CD4-positive, alpha-beta memory T cell (primary cell): ENCODE measurements at places on chromosomes 11 and 22.

DNA sequence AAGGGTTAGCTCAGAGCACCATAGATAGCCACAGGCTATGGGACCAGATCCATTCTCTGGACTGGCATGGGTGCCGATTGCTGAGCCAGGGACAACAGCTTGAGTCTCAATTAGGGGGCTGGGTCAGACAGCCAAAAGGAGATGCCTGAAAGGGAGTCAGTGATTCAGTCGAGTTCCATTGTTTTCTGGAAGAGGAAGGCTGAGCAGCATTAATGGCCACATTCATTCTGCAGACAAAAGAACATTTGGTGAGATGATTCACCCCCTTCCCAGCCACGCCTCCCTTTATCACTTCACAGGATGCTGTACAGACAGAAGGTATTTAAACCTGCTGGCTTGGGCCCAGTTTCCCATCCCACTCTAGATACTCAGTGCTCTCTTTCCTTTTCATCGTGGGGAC, 131.9 kb downstream of the ADAMTS15 start:
- no peak overlapping the region for H3K27ac ChIP-seq
- H3K27me3 ChIP-seq, result no peaks in the 10 kb centered on the region
- no peaks in the 10 kb centered on the region for H3K4me1 ChIP-seq
- no peaks in the 10 kb centered on the region for H3K36me3 ChIP-seq
- DNase-seq, result no peak
- no peak overlapping the region for H3K4me3 ChIP-seq

GRCh38 chr22:37986371-37986770, 2.0 kb upstream of the SOX10 start:
- DNase-seq, result no peak
- no peaks in the 10 kb centered on the region for H3K36me3 ChIP-seq
- H3K27me3 ChIP-seq, result no peaks in the 10 kb centered on the region
- H3K4me1 ChIP-seq, result no peaks in the 10 kb centered on the region

DNA sequence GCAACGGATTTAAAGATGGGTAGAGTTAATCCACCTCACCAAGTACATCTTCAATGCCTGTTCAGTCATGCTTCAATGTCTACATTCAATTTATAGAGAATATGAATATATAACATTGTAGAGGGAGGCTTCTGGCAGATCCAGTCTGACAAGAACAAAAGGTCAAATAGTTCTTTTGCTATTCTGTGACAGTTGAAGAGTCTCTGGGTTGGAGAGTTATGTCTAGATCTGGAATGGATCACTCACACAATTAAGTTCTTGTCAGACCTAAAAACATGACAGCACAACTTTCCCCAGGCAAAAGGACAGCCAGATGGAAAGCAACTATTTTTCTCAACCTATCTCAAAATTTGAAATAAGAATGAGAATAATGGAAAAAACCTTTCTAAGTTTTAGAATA, 15.3 kb upstream of the GAB2 start:
- H3K4me3 ChIP-seq, result no peak overlapping the region
- H3K4me1 ChIP-seq, result no peaks in the 10 kb centered on the region
- no peaks in the 10 kb centered on the region for H3K27me3 ChIP-seq
- no peaks in the 10 kb centered on the region for H3K36me3 ChIP-seq

DNA sequence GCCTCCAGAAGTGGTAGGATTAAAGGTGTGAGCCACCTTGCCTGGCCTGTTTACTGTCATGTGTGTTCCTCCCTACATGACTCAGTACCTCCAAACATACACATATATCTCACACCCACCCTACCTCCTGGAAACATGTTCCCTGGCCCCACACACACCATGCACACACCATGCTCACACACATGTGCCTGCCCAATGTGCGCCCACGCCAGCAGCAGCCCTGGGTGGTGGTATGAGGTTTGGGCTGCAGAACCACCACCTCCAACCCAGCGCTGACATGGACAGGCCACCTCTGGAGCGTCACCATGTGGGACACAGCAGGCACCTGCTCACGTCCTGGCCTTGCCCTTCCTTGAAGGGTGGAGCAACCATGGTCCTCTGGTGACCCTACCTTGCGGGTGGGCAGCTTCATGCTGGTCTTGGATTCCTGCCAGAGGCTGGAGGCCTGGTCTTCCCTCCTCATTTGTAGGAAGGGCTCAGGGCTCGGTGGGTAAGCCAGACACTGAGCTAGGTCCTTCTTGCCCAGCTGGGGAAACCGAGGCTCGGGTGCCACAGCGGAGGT, 37.9 kb downstream of the KIAA1671 start:
- H3K27me3 ChIP-seq, result peaks cover 5% of the 10 kb centered on the region
- H3K27ac ChIP-seq, result no peak overlapping the region
- no peak overlapping the region for H3K4me3 ChIP-seq
- H3K36me3 ChIP-seq, result no peaks in the 10 kb centered on the region

DNA sequence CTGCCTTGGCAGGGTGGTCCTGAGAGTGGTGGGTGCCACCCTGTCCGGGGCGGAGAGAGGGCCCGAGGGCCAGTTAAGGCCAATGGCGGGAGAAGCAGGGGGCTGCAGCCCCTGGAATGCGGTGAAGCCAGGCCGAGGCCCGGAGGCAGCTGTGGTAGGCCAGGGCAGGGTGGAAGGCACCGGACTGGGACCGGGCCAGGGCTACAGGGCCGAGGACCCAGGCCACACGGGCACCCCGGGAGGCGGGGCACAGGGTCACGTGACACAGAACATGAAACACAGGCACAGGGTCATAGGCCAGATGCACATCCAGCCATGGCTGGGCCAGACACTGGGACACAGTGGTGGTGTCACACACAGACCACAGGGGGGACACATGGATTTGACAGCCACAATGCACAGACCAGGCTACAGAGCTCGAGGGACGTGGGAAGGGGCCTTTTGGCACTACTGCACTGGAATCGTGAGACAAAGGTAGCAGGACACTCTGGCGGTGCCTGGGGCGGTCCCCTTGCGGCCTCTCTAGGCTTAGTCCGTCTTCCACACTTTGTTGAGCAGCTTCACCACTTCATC, 2.8 kb downstream of the SLC25A1 start:
- no peak for DNase-seq
- no peak overlapping the region for H3K4me3 ChIP-seq
- H3K4me1 ChIP-seq, result peaks cover 35% of the 10 kb centered on the region
- no peaks in the 10 kb centered on the region for H3K36me3 ChIP-seq
- no peaks in the 10 kb centered on the region for H3K27me3 ChIP-seq

GRCh38 chr11:28834877-28835276, 726.7 kb downstream of the METTL15 start:
- no peaks in the 10 kb centered on the region for H3K4me1 ChIP-seq
- no peak for DNase-seq
- no peak overlapping the region for H3K27ac ChIP-seq
- H3K27me3 ChIP-seq, result no peaks in the 10 kb centered on the region
- H3K36me3 ChIP-seq, result no peaks in the 10 kb centered on the region

DNA sequence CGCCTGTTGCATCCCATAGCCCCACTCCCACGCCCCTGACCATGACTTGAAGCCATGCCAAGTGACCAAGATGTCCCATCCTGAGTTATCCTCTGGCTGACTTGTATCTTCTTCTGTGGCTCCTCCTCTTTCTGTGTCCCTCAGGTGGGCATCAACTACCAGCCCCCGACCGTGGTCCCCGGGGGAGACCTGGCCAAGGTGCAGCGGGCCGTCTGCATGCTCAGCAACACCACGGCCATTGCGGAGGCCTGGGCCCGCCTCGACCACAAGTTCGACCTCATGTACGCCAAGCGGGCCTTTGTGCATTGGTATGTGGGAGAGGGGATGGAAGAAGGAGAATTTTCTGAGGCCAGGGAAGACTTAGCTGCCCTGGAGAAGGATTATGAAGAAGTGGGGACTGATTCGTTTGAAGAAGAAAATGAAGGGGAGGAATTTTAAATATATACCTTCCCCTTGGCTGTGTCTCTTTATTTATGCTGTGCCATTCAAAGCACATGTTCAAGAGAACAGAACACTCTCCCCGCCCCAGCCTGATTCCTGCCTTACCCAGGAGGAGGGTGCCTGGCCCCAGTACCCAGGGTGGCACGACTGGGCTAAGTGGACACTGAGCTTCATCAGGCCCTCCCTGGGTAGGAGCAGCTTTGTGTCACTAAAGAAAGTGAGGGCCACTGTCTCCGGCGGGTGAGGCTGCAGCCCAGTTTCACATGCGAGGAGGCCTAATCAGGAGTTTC, 19.1 kb upstream of the USP18 start:
- no peak overlapping the region for H3K4me3 ChIP-seq
- H3K36me3 ChIP-seq, result no peaks in the 10 kb centered on the region
- no peak for DNase-seq
- no peaks in the 10 kb centered on the region for H3K27me3 ChIP-seq
- H3K4me1 ChIP-seq, result no peaks in the 10 kb centered on the region
- no peak overlapping the region for H3K27ac ChIP-seq

DNA sequence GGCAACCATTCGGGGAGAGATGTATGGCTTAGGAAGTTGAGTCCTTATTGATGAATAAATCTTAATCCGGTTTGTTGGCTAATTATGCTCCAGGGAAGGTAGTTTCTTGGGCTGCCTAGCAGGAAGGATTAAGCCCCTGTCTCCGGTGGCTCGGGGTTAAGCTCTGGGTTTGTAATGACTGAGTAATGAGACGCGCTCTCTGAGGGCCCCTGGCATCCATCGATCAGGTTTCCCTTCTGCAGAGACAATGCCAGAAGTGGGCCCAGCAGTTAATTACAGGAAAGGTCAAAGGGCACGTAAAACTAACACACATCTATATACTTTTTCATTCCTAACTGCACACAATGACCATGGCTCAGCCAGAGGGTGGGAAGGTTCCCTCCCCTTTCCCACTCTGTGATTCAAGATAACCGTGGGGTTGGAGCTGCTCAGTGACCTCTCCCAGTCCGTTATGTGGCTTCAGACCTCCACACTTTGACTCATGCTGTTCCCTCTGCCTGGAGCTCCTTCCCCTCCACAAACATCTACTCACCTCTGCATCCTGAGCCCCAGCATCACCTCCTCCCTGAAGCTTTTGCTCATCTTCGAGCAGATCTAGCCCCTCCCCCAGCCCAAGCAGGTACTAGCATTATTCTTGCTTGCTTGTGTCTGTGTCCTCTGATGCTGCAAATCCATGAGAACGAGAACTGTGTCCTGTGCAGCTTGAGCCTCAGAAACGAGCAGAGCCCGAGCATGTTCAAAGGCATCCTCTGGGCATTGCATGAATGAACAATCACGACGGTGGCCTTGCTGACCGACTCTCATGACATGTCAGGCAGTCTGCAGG, 16.6 kb downstream of the SCUBE1 start:
- H3K27me3 ChIP-seq, result no peaks in the 10 kb centered on the region
- no peak overlapping the region for H3K27ac ChIP-seq
- no peak overlapping the region for H3K4me3 ChIP-seq
- no peaks in the 10 kb centered on the region for H3K4me1 ChIP-seq
- DNase-seq, result no peak

GRCh38 chr22:23306926-23307325, 126.6 kb downstream of the BCR start:
- DNase-seq, result no peak
- H3K36me3 ChIP-seq, result peaks cover 12% of the 10 kb centered on the region
- no peaks in the 10 kb centered on the region for H3K4me1 ChIP-seq
- no peaks in the 10 kb centered on the region for H3K27me3 ChIP-seq

GRCh38 chr11:57379732-57380131, 1.2 kb downstream of the PRG3 start:
- H3K27ac ChIP-seq, result no peak overlapping the region
- no peaks in the 10 kb centered on the region for H3K27me3 ChIP-seq
- H3K36me3 ChIP-seq, result no peaks in the 10 kb centered on the region

DNA sequence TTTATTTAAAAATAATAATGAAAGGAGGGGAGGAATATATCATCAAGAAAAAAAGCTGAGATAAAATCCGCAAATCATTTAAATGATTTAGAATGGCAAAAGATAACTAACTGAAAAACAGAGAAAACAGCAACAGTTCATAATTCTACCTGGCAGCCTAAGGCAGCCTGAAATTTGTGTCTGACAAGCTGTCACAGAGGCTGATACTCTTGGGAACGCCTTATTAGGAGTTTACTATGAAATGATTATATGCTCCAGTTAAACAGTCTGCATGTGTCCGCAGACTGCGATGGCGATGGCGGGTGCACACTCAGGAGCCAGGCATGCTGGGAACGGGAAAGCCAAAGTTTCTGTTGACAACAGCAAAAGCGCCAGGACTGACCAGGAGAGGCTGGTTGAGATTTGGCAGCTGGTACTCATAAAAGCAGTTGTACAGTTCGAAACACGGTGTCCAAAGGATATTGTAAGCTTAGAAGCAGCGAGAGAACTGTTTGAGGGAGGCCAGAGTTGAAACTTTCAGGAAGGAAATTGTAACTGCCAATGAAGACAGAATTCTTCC, 172.9 kb upstream of the MPPED2 start:
- H3K36me3 ChIP-seq, result no peaks in the 10 kb centered on the region
- H3K4me1 ChIP-seq, result no peaks in the 10 kb centered on the region
- no peak overlapping the region for H3K27ac ChIP-seq
- no peaks in the 10 kb centered on the region for H3K27me3 ChIP-seq
- no peak for DNase-seq

- no peak overlapping the region for H3K4me3 ChIP-seq
- H3K4me1 ChIP-seq, result peaks cover 4% of the 10 kb centered on the region
- H3K36me3 ChIP-seq, result no peaks in the 10 kb centered on the region
- no peak for DNase-seq
- H3K27ac ChIP-seq, result no peak overlapping the region
These were observed 281.9 kb downstream of the CADM1 start for GRCh38 chr11:115222218-115222862.

DNA sequence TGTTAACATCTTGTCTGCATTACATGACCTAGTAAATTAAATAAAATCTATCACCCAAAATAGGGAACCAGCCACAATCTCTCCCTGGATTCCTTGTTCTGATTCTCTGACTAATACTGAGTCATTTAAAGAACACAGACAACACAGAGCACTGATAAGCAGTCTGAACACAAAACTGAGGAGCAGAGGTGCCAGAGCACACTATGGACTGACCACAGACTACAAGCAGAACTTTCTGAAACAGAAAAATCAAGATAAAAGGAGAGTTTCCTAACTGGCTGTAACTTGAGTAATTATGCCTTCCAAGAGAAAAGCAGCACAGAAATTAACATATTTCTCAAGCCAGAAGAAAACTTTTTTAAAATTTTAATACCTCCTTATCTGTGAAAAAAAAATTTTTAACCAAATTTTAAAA, 128.8 kb downstream of the SGSM3 start:
- H3K4me3 ChIP-seq, result no peak overlapping the region
- no peak for DNase-seq
- no peaks in the 10 kb centered on the region for H3K36me3 ChIP-seq
- peaks cover 11% of the 10 kb centered on the region for H3K4me1 ChIP-seq
- H3K27me3 ChIP-seq, result no peaks in the 10 kb centered on the region
